ENCODE measurements at places on chromosomes 2 and 18.

- no peak for DNase-seq
These were observed 32.2 kb downstream of the DGKD start for GRCh38 chr2:233386382-233387041.

DNA sequence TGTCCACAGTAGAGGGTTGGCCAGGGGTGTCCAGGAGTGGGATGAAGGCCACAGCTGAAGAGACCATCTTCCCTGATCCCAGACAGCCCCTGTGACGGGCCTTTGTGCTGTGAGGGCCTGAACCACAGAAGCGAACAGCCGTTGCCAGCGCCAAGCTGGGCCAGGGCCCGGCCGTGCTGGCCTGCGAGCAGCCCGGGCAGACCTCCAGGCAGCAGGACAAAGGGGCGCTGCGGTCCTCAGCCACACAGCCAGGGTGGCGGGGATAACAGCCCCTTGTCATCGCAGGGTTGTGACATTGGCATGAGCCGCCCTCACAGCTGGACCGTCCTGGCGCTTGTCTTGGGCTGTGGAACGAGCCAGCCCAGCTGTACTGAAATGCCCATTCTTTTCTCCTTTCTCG, 161.1 kb downstream of the FAM210A start:
- no peak for DNase-seq

DNA sequence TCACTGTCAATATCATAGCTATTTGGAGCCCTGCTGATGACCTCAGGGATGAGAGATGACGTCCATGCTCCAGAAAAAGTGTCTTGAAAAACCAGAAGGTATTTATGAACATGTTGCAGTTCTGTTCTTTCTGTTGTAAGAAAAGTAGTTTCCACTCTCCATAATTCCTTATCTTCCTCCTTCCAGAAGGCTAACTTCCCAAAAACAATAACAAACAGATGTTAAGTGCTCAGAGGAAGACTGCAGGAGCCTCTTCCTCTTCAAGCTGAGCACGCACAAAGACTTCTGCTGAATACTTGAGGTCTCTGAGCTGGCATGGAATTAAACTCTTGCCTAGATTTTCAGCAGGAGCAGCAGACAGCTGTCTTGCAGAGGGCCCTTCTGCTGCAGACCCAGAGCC, 434.5 kb upstream of the KLHL29 start:
- no peak for DNase-seq

- DNase-seq: no peak
These were observed 68.3 kb downstream of the PTPN4 start for GRCh38 chr2:119827866-119828507.

DNA sequence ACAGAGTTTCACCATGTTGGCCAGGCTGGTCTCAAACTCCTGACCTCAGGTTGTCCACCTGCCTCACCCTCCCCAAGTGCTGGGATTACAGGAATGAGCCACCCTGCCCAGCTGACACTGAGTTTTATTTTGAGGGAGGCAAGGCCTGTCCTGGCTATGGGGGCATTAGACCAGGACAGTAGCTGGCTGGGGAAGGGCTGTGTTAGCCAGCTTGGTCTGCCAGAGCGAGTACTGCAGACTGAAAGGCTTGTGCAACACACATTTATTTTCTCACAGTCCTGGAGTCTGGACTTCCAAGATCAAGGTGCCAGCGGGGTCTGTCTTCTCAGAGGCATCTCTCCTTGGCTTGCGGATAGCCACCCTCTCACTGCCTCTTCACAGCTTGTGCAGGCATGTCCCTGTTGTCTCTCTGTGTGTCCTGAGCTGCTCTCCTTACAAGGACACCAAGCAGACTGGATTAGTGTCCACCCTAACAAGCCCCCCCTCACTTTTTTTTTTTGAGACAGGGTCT, 59.4 kb upstream of the HAAO start:
- no peak for DNase-seq

DNA sequence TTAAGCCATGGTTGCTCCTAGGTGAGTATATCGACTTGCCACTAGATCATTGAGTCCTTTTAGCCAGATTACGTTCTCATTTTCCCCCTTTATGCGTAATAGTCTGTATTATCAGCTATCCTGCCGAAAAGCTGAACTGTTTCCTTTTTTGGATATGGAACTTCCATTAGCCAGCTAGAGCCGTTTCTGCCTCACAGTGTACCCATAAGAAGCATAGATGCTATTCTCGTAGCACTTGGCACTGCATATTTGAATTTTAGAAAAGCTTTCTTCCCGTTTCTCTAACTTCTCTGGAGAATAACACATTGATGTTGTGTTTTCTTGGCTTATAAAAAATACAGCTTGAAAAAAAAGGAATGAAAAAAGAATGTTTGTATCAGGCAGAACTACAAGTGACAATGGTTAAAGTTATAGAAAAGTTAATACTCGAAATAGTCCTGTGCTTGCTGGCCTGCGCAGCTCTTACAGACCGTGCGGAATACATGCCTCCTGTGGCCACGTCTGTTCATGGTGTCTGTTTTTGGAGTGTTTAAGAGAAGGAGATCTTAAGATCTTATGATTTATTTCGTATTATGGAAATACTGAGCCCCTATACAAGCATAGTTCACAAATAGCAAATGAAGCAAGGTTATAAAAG, 710 bp downstream of the DUSP19 start:
- DNase-seq: no peak

GRCh38 chr18:48986851-48987761, 36.3 kb upstream of the SMAD7 start:
- DNase-seq: no peak

- no peak for DNase-seq
These were observed 162.1 kb downstream of the BCL2 start for GRCh38 chr18:63157293-63158011.

DNA sequence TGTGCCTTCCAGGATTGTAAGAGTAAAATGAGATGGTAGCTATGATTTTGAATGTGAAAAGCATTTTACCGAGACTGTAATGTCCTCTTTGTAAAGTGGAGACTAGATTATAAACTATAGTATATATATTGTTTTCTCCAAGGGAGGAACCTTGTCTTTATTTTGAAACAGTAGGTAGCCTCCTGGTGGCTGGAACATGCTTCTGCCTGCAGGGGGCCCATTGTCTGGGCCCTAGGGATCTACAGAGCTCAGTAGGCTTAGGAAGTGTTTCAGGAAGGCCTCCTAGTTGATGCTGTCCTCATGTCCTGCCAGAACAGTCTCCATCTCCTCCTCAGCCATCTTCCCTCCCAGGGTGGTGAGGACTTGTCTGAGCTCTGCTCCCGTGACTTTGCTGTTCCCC, 3.0 kb downstream of the PIKFYVE start:
- DNase-seq: no peak

- DNase-seq: no peak
These were observed 1.1 kb upstream of the BOLL start for GRCh38 chr2:197786010-197786877.

GRCh38 chr2:176490061-176490861, 221.0 kb downstream of the MTX2 start:
- no peak for DNase-seq

DNA sequence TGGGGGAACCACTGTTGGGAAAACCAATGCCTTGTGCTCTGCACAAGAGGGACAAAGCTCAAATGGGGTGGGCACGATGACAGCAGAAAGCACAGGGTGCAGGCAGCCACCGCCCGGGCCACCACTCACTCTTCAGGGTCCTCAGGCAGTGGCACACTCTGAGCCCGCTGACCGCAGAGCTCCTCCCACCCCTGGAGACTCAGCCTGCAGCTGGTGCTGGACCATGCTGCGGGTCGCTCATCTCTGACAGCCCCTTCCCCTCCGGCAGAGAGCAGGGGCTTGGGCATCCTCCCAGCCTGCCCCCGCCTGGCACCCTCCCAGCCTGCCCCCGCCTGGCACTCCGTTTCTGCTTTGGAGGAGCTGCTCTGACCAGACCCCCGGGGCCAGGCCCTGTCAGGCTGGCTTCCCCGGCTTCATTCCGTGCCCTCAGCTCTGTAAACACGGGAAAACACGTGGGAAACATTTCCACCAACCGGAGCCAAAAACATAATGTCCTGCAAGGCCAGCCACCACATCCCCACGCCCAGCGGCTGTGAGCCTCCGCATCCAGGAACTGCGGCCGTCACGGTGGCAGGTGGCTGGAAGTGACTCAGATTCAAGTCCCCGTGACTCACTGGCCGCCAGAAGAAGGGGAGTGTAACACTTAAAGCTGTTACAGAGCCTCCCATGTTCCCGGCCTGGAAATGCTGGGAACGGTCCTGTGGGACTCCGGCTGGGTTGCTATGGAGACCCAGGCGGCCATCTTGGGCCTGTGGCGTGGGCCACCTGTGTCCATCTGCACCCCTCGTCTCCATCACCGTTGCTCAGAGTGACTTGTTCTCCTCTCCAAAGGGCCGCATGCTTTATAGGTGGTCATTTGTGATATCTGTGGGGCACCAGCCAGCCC, 6.8 kb upstream of the SNED1 start:
- peak; percentile 23 for DNase-seq

- DNase-seq: no peak
These were observed 179.6 kb downstream of the KLHL29 start for GRCh38 chr2:23564615-23564960.

- no peak for DNase-seq
These were observed 54.2 kb downstream of the MDH1 start for GRCh38 chr2:63642946-63643345.

DNA sequence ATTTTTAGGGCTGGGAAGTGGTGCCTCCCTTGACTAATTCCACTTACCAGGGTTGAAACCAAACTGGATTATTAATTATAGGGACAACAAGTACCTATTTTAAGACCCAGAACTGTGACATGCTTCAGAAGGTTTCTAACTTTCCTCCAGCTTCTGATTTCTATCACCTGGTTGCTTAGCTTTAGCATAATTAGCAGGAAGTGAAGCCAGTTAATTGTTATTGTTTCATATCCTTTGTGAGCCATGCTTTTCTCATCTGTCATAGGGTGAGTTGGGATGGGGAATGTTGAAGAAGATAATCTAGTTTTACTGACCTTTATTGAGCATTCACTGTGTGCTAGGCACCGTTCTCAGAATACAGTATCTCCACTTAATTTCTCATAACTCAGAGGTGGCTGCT, 3.2 kb downstream of the YPEL5 start:
- DNase-seq: no peak

DNA sequence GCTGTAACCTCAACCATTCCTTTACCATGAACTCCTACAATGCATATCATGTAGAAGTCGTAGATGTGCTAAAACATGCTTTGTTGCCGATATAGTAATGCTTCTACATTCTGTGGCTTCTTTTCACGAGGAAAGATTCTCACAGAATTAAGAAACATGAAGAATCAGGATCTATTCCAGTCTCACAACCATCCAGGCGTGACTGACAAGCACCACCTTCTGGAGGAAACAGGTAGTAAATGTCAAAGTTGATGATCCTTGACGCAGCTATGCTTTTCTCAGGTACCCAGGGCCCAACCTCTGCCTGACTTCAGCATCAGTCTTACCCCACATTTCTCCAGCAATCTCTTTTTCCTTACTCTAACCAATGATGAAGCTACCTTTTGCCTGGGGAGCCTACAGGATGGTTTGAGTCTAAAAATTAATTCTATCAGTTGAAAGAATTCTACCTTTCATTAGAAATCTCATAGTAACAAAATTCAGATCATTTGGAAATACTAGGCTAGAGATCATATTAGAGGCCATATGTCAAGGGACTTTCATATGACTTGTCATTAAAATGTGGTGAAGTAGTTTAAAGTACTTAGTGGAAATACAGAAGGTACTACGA, 123.3 kb upstream of the RND3 start:
- DNase-seq: no peak

DNA sequence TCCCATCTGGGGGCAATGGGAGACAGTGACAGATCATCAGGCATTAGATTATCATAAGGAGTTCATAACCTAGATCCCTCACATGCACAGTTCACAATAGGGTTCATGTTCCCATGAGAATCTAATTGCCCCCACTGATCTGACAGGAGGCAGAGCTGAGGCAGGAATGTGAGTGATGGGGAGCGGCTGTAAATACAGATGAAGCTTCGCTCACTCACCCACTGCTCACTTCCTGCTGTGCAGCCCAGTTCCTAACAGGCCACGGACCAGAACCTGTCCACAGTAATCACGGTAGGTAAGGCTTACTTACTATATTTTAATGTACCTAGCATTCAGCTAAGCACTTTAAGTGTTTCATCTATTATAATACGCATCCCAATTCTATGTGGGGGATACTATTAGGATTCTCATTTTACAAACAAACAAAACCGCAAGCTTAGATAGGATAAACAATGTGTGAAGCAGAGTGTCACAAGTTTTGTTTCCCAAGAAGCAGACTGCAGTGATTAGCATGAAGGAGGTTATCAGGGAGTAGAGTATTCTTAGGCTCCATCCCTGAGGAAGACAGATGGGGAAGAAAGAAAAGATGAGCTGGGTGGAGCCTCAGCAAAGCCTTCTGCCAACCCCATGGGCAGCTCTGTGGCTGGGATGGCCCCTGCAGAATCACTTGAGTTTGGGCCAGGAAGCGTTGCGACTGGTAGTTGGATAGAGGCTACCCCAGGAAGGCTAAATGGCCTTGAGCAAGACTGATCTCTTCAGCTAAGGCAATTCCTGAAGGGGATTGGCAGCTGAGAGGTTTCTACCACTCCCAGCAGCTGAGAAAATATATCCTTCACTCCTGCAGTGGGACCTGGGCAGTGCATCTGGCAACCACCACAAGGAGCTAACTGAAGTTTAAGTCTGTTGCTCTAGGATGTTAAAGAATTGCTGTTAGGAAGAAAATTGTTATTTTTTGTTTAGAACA, 133.1 kb downstream of the MREG start:
- DNase-seq: no peak

- DNase-seq: no peak
These were observed 86.8 kb downstream of the RBMS1 start for GRCh38 chr2:160406591-160407392.

GRCh38 chr2:222193328-222193983, 105.3 kb downstream of the PAX3 start:
- DNase-seq: no peak

- DNase-seq: no peak
These were observed 61.7 kb upstream of the IL1R2 start for GRCh38 chr2:101930019-101930418.

- DNase-seq: no peak
These were observed 34.1 kb downstream of the NHEJ1 start for GRCh38 chr2:219126555-219126954.

DNA sequence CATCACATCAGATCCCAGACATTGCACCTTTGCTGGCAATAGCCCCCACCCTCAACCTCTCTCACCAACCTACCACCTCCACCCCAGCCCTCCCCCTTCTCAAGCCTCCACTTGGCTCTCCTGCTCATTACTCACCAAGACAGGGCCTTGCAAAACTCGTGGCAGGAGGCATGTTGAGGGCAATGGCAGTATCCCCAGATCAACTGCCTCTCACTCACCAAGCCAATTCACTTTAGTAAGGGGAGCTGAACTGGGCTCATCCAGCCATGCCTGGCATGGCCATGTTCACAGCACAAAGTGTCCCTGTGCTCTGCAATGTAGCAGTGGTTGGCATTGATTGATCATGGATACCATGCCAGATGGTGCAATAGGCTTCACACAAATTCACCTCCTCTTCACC, 46.3 kb upstream of the TEX51 start:
- no peak for DNase-seq

DNA sequence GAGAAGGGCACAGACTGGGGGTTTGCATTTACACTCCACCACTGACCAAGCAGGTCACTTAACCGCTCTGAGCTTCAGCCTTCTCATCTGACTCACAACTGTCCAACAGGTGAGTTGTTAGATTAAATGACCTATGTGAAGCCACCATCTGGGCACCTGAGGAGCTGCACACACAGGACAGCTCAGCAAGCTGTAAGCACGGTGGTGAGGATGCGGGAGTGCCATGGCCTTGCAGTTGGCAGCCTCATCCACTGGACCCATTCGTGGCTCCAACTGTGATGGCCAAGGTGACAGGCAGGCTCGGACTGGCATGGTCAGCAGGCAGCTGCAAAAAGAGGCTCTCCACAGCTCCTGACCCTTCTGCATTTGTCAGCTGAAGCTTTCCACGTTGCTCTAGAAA, 23.3 kb upstream of the AMMECR1L start:
- DNase-seq: no peak

Data from NCI-H187 treated with DMSO at 0.1 percent for 48 hours (cell line).